ENCODE measurements at places on chromosomes 6 and 20. TPM values are rescaled to one million over a fixed set of nuclear protein-coding genes. Genes with fewer than 3 reads are reported as not detected.

DNA sequence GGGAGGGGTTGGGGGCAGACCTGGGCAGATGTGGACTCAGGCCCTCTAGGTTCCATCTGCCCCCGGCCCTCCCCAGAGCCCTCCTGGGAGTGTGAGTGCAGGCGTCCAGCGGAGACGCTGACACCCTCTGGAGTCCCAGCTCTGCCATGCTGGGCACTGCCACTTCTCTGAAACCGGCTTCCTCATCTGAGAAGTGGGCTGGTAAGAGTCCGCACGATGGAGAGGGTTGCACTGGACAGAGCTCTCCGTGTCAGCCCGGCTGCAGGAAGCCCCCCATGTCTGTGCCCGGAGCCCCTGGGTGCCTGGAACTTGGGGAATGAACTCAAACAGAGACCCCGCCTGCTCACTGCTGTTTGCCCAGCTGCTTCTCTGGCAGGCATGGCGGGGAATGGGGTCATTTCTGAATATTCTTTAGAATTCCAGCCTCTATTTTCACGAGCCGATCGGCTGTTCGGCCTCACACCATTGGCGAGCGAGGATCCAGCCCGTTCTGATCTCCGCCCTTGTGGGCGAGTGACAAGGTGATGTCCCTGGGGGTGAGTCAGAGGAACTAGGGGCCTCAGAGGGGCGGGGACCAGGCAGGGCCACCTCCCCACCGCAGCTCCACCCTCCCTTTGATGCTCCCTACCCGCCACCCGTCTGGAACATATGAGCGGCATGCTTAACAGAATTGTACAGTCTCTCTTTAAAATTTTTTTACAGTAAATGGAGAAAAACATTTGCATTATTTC, 47.8 kb upstream of the GATA5 start:
- no peak overlapping the region for H3K4me3 ChIP-seq
- H3K27ac ChIP-seq, result no peak overlapping the region
- peaks cover 72% of the 10 kb centered on the region for H3K27me3 ChIP-seq
- H3K4me1 ChIP-seq, result no peaks in the 10 kb centered on the region

GRCh38 chr20:57265336-57265996, 975 bp downstream of the BMP7 start:
- no peak for DNase-seq
- H3K27ac ChIP-seq, result no peak overlapping the region
- H3K4me3 ChIP-seq, result peak overlapping the region; percentile 43
- no peaks in the 10 kb centered on the region for H3K27me3 ChIP-seq
- H3K36me3 ChIP-seq, result no peaks in the 10 kb centered on the region
- no peaks in the 10 kb centered on the region for H3K4me1 ChIP-seq

DNA sequence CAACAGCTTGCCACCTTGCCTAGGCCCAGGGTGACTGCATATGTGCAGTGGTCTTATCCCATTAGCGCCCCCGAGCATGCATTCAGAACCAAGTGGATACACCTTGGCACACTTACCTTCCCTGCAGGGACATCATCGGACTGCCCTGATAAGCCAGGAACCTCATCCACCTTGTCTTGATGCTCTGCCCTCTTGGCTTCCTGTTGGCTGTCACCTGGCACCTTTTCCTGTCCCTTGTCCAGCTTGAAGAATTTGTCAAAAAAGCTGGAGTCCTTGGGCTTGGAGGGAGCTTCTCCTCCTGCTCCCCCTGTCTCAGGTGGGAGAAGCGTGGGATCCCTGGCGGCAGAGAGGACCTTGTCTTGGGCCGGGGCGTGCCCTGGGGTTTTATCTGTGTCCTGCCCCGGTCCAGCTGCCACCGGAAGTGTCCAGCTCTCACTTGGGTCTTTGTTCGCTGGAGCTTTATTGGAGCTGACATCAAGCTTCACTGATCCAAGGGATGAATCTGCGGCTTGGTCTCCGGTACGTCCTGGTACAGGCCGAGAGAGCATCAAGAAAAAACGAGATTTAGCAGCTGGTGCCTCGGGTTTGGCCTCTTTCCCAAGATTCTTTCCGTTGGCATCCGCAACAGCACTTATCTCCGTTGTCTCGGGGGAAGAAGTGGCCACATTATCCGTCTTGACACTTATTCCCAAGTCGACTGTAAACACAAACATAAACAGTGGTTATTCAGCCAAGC, 42.0 kb downstream of the BCAS1 start:
- no peaks in the 10 kb centered on the region for H3K27me3 ChIP-seq
- no peak overlapping the region for H3K4me3 ChIP-seq
- no peaks in the 10 kb centered on the region for H3K4me1 ChIP-seq
- DNase-seq, result no peak
- no peaks in the 10 kb centered on the region for H3K36me3 ChIP-seq
- no peak overlapping the region for H3K27ac ChIP-seq

- H3K4me3 ChIP-seq, result no peak overlapping the region
- no peaks in the 10 kb centered on the region for H3K36me3 ChIP-seq
- H3K4me1 ChIP-seq, result no peaks in the 10 kb centered on the region
- no peaks in the 10 kb centered on the region for H3K27me3 ChIP-seq
- DNase-seq, result no peak
Observed at GRCh38 chr6:44078219-44078826, 48.9 kb downstream of the MRPL14 start.

GRCh38 chr20:17969278-17969883, 563 bp downstream of the MGME1 start:
- peak overlapping the region; percentile 96 for H3K27ac ChIP-seq
- no peaks in the 10 kb centered on the region for H3K36me3 ChIP-seq
- no peak for DNase-seq
- no peaks in the 10 kb centered on the region for H3K4me1 ChIP-seq
- no peaks in the 10 kb centered on the region for H3K27me3 ChIP-seq

DNA sequence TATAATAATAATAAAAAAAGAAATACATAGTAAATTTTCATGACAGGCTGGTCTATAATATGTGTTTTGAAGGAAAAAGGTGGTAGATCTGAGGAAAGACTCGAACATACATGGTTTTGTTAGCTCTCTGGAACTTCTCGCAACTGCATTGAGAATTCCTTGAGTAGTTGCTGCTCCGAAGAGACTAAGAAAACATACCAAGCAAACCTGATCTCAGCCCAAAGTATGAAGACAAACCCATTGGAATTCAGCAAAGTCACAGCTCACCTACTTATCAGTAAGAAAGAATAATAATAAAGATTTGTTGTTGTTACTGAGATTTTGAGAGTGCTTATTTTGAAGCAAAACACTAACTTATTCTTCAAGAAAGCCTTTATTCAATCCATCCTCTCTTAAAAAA, 1107.1 kb upstream of the EYS start:
- no peaks in the 10 kb centered on the region for H3K36me3 ChIP-seq
- no peaks in the 10 kb centered on the region for H3K27me3 ChIP-seq
- H3K27ac ChIP-seq, result no peak overlapping the region

DNA sequence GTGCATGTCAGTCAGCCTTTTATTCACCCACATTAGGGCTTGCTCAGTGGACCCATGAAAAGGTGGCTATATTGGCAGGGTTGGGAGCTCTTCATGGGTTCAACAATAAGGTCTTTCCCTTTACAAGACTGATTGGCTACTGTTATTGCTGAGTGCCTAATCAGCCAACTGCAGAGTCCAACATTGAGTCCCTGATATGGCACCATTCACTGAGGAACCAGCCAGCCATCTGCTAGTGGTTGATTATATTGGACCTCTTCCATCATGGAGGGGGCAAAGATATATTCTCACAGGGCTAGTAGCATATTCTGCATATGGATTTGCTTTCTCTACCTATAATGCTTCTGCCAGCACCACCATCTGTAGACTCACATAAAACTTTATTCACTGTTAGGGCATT, 69.9 kb downstream of the CDKAL1 start:
- H3K36me3 ChIP-seq, result no peaks in the 10 kb centered on the region
- no peaks in the 10 kb centered on the region for H3K4me1 ChIP-seq
- H3K27me3 ChIP-seq, result no peaks in the 10 kb centered on the region

GRCh38 chr6:143164565-143165105, 103.9 kb downstream of the AIG1 start:
- H3K27ac ChIP-seq, result no peak overlapping the region
- H3K36me3 ChIP-seq, result no peaks in the 10 kb centered on the region
- no peaks in the 10 kb centered on the region for H3K27me3 ChIP-seq
- H3K4me1 ChIP-seq, result no peaks in the 10 kb centered on the region
- H3K4me3 ChIP-seq, result no peak overlapping the region
- DNase-seq, result no peak

DNA sequence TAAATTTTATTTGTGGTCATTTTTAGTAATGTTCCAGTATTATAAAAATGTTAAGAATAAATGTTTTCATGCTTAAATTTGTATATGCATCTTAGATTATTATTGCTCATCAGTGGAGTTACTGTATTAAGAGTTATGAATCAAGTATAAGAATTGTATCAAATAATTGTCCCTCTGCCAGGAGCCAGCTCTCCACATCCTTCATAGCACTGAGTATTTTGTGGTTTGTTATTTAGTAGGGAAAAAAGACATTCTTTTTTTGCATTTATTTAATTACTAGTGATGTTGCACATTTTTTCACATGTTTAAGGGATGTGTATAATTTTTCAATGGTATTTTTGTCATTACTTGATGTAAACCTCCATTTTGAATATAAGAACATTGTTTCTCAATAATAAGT, 102.0 kb downstream of the ADGRB3 start:
- DNase-seq, result no peak
- H3K36me3 ChIP-seq, result no peaks in the 10 kb centered on the region
- H3K27ac ChIP-seq, result no peak overlapping the region
- H3K27me3 ChIP-seq, result no peaks in the 10 kb centered on the region

- no peak for DNase-seq
- H3K4me1 ChIP-seq, result peaks cover 2% of the 10 kb centered on the region
- H3K27me3 ChIP-seq, result peaks cover 32% of the 10 kb centered on the region
- H3K36me3 ChIP-seq, result no peaks in the 10 kb centered on the region
- peak overlapping the region; percentile 64 for H3K4me3 ChIP-seq
Observed at GRCh38 chr6:111087871-111088667, 766 bp downstream of the SLC16A10 start.

DNA sequence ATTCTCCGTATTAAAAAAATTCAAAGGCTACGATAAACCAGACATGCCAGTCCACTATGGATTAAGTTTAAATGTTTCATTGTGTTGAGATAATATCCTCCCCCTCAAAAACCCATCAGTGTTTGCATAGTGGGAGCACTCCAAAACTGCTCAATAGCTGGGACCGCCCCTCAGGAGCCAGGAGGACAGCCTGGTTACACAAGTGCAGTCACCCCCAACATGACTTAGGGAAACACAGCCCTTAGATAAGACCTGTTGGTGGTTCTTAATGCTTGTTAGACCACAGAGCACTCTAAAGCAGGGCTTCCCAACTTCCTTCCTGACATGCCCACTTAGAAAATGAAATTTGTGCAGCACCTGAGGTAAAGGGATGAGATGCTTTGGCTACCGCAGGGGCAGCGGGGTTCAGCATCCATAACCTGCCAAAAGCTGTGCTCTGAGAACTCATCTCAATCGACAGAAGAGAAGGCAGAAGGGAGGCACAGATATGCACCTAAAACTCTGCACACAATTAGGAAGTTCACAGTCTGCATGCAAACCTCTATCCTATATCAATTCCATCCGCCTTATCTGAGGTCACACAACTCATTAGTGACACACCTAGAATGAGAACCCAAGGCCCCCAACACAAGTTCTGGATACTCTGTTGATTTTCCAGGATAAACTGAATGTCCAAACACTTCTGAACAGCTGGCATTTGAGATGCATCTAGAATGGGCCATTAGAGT, 74.3 kb downstream of the RALGAPA2 start:
- no peaks in the 10 kb centered on the region for H3K4me1 ChIP-seq
- DNase-seq, result no peak
- H3K36me3 ChIP-seq, result peaks cover 3% of the 10 kb centered on the region
- H3K27me3 ChIP-seq, result no peaks in the 10 kb centered on the region
- no peak overlapping the region for H3K27ac ChIP-seq

- no peak overlapping the region for H3K27ac ChIP-seq
- H3K27me3 ChIP-seq, result no peaks in the 10 kb centered on the region
- H3K4me1 ChIP-seq, result no peaks in the 10 kb centered on the region
- H3K36me3 ChIP-seq, result no peaks in the 10 kb centered on the region
Observed at GRCh38 chr6:5274231-5274630, 12.9 kb downstream of the FARS2 start.

DNA sequence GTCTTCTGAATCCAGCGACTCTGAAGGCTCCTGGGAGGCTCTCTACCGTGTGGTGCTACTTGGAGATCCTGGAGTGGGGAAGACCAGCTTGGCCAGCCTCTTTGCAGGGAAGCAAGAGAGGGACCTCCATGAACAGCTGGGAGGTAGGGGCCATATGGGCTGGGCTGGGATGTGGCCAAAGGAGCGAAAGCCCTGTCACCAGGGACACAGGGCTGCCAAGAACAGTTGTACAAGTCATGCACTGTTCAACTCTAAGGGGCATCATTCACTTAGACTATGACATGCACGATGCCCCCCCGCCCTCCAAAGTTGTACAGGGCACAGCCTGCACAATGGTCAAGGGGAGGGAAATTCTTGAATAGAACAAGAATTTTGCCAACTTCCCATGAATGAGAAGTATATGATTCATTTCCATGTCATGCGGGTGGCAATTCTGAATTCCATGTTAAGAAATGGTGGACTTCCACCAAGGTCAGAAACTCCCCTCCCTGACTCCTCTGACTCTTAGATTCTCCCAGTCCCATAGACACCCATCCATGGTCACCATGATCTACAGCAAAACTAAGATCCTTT, 1.6 kb downstream of the REM1 start:
- no peaks in the 10 kb centered on the region for H3K27me3 ChIP-seq
- no peak for DNase-seq
- H3K4me3 ChIP-seq, result peak overlapping the region; percentile 72
- H3K36me3 ChIP-seq, result no peaks in the 10 kb centered on the region
- H3K27ac ChIP-seq, result no peak overlapping the region
- no peaks in the 10 kb centered on the region for H3K4me1 ChIP-seq

- no peak for DNase-seq
- no peaks in the 10 kb centered on the region for H3K4me1 ChIP-seq
- no peaks in the 10 kb centered on the region for H3K36me3 ChIP-seq
- H3K27me3 ChIP-seq, result no peaks in the 10 kb centered on the region
- H3K4me3 ChIP-seq, result no peak overlapping the region
Observed at GRCh38 chr6:109768485-109768884, 77.4 kb downstream of the FIG4 start.

GRCh38 chr6:107344981-107345380, 114.4 kb downstream of the PDSS2 start:
- no peaks in the 10 kb centered on the region for H3K4me1 ChIP-seq
- no peak overlapping the region for H3K27ac ChIP-seq
- no peaks in the 10 kb centered on the region for H3K36me3 ChIP-seq
- H3K4me3 ChIP-seq, result no peak overlapping the region
- no peak for DNase-seq
- H3K27me3 ChIP-seq, result no peaks in the 10 kb centered on the region

- DNase-seq, result no peak
- no peak overlapping the region for H3K27ac ChIP-seq
- H3K36me3 ChIP-seq, result no peaks in the 10 kb centered on the region
- H3K4me3 ChIP-seq, result peak overlapping the region; percentile 60
- peaks cover 6% of the 10 kb centered on the region for H3K27me3 ChIP-seq
Observed at GRCh38 chr6:1624851-1625781, 15.4 kb downstream of the FOXC1 start.

GRCh38 chr20:44491635-44492395, 16.1 kb downstream of the TTPAL start:
- DNase-seq, result no peak
- H3K4me3 ChIP-seq, result no peak overlapping the region
- no peaks in the 10 kb centered on the region for H3K27me3 ChIP-seq

Gene UNC5CL
- total RNA-seq, result 1.8 TPM

Gene ELOVL4
- total RNA-seq, result 1.3 TPM

Gene PDE10A
- 12.6 TPM for total RNA-seq

Gene HDGFL1
- not detected for total RNA-seq

Gene OPRL1
- total RNA-seq, result 1.6 TPM
